ENCODE measurements at places on chromosomes 1 and 21.

- DNase-seq, result no peak
These were observed 76.4 kb upstream of the MAN1A2 start for GRCh38 chr1:117290890-117291289.

GRCh38 chr1:100862591-100862990 lies 32.1 kb downstream of the EXTL2 start:
- DNase-seq, result peak; percentile 73

- no peak for DNase-seq
These were observed 393.6 kb downstream of the AGBL4 start for GRCh38 chr1:49630156-49630555.

- peak; percentile 23 for DNase-seq
These were observed 866 bp upstream of the WNT2B start for GRCh38 chr1:112507921-112508277.

DNA sequence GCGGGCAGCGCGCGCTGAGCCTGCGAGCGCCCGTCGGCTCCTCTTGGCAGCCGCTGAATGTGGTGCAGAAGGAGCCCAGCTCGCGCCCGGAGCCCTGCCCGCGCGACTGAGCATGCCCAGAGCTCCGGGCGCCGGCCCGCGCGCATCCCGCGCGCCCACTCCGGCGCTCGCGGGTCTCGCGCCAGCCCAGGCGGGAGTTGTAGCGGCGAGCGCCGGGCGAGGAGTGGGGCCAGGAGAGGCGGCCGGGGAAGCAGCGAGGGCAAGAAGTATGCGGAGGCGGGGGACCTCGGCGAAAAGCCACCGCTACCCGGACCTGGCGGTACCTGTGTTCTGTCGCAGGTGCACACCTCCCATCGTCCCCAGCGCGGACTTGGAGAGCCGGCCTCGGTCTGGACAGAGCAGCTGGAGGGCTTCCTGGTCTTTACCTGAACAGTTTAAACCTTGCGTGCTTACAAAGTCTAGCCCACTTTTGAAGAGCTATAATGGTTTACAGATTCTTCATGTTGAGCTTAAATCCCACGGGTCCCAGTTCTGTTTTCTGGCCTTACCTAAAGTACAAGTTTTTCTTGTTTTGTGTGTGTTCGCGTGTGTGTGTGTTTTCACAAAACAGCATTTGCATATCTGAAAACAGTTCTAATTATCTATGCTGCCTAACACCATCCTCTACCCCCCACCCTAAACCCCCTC lies at the start of gene DDAH1:
DDAH1 (minus strand) TSS at position 61 of the 687 bp plus-strand sequence. CDS start 114 bp downstream, outside the sequence.
- peak; percentile 75 for DNase-seq

GRCh38 chr1:19602486-19602885 lies 41.6 kb upstream of the NBL1 start:
- no peak for DNase-seq

DNA sequence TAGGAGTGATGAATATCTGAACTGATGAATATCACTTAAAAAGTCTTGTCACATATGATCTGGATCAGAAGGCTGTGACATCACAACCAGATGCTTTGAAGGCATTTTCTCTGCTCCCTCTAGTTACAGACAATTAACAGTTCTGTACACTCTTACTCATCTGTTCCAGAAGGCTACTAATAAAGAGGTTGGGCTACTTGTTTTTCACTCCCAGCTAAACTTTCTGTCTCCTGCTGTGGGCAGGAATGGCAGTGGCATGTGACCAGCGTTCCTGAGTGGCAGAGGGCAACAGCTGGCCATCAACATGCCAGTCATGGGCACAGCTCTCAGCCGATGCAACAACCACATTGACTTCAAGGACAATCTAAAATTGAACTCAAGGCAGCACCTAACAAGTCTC lies 66.7 kb downstream of the SLC45A1 start:
- DNase-seq, result peak; percentile 21

DNA sequence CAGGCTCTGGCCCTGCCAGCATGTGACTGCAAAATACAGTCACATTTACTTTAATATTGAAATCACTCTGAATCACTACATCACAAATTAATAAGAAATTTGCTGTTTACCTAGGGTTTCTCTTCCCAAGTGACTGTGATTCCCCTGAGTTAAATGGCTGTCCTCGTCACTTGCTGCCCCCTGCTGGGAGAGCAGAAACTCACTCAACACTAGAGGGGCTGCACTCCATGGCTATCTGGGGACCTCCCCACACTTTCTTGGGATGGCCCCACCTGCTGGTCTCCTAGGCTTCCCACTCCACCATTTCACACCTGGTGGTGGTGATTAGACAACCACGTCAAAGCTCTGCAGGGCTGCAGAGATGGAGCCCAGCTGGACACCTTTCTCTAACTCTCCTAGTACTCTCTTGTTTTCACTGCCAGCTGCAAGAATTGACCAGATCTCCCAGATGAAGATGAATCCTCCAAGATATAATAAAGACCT lies 63.4 kb downstream of the CD2 start:
- DNase-seq, result peak; percentile 62

GRCh38 chr1:5109633-5110032 lies 455.2 kb downstream of the AJAP1 start:
- no peak for DNase-seq

- peak; percentile 47 for DNase-seq
These were observed 3.4 kb downstream of the LACTBL1 start for GRCh38 chr1:22969304-22969709.

DNA sequence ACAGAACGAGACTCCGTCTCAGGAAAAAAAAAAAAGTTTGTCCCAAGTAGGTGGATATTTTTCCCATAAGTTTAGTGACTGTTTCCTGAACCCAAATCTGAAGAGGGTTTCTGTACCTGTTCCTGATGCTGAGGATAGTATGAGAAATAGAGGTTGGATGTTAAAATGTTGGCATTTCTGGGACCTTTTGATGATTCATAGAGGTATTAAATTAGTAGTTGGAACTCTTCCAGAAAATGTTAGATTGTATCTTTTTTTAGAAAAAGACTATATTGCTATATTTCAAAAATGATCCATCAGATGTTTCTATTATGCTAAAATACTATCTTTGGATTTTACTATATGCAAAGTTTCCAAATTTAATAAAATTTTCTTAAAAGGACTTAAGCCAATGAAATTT lies 2.9 kb upstream of the CENPL start:
- peak; percentile 46 for DNase-seq
